Osteoblast (primary cell): ENCODE measurements at places on chromosomes 4 and X. TPM values are rescaled to one million over a fixed set of nuclear protein-coding genes. Genes with fewer than 3 reads are reported as not detected.

The MAPK10 gene
- total RNA-seq, result 12.1 and 13.0 TPM in 2 replicates

The TMEM129 gene
- 37.1 and 38.0 TPM in 2 replicates for total RNA-seq

The SORCS2 gene
- 9.0 and 11.5 TPM in 2 replicates for total RNA-seq

The KLF8 gene
- 1.1 and 1.8 TPM in 2 replicates for total RNA-seq

The KIAA1210 gene
- not detected in 2 replicates for total RNA-seq

The CDKN2AIP gene
- 15.2 and 15.9 TPM in 2 replicates for total RNA-seq

The ELMOD2 gene
- total RNA-seq, result 33.6 and 35.1 TPM in 2 replicates

The CTAG2 gene
- total RNA-seq, result 0.88 and 13.8 TPM in 2 replicates

The TLR8 gene
- under 0.01 TPM in 1 of 2 replicates, not detected in the other for total RNA-seq

The C4orf51 gene
- not detected in 2 replicates for total RNA-seq

The PABPC1L2B gene
- total RNA-seq, result not detected in 2 replicates

DNA sequence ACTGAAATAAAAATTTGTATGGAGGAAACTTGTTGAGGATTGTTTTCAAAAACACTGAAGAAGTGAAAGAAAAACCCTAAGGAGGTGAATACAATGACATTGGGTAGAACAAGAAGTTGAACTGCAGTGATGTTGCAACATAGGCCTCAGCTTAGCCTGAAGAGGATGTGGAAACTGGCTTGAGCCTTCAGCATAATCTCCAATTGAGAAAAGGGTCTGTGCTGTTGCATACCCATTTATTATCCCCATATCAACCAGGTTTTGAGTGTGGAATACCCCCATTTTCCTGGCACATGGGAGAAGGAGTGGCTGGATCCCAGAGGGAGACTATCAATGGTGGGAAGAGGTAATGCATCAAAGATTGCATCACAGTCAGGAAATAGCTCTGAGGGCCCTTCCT, 695.0 kb upstream of the HS3ST1 start:
- no peak for DNase-seq

GRCh38 chr4:144599621-144600020, 46.3 kb upstream of the HHIP start:
- no peak for DNase-seq

DNA sequence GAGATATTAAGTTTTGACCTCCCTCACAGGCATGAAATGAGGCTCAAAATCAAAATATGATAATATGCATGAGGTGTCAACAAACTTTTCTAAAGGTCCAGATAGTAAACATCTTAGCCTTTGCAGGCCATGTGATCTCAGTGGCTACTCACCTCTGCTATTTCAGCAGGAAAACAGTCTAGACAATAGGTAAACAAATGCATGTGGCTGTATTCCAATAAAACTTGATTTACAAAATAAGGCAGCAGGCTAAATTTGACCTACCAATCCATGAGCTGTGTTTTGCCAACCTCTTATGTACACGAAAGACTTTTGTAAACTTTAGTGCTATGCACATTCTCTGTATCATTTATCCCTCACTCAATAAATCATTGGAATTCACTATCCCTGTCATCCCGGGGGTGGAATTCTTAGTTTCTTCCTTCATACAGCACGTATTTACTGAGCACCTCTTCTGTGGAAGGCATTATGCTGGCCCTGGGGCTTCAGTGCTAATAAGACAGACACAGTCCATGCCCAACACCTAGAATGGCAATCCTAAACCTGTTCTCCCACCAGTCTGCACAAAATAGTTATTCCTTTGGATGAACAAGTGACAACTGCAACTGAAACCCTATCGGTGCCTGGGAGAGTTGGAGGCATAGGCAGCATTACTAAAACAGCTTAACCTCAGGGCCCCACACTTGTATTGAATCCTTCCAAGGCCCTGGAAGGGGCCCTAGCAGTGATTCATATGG, 19.9 kb downstream of the MAGEB17 start:
- DNase-seq, result no peak

GRCh38 chr4:55346851-55347255, 811 bp downstream of the SRD5A3 start:
- DNase-seq, result no peak

- no peak for DNase-seq
These were observed 93.0 kb downstream of the TSPAN7 start for GRCh38 chrX:38654302-38654701.

DNA sequence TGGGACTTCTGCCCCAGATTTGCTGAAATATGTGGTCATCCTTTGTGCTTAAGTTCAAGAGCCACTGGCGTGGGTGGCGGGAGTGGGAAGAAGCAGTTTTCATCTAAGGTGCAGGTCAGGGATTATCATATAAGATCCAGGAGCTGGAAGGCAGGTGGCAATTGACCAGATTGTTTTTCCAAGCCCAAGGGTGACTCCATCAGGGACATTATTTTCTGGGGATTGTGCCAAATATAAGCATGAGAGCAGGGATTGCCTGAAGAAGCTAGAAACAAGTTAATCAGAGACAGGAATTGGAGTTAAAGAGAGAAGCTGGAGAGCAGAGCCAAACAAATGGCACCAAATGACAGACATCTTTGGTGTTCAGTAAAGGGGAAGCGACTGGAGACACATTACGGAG, 19.4 kb upstream of the SEL1L3 start:
- DNase-seq, result no peak

GRCh38 chr4:121989715-121990114, 37.9 kb upstream of the TRPC3 start:
- DNase-seq, result peak; percentile 13

DNA sequence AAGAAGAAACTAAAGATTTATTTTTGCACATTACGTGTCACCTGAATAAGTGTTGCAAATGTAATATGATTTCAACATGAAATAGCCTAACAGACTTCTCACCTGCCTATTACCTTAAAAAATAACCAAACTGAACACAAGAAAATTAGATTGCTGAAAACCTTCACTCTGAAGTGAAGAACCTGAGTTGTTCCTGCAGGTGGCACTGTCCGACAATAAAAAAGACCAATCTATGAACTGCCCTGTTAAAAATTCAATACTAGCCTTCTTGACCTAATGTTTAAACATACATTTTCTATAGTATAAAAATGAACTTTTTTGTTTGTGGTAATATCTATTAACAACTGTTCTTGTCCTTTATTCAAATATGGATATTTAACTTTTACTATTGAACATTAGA, 69.2 kb upstream of the PNPLA4 start:
- no peak for DNase-seq

DNA sequence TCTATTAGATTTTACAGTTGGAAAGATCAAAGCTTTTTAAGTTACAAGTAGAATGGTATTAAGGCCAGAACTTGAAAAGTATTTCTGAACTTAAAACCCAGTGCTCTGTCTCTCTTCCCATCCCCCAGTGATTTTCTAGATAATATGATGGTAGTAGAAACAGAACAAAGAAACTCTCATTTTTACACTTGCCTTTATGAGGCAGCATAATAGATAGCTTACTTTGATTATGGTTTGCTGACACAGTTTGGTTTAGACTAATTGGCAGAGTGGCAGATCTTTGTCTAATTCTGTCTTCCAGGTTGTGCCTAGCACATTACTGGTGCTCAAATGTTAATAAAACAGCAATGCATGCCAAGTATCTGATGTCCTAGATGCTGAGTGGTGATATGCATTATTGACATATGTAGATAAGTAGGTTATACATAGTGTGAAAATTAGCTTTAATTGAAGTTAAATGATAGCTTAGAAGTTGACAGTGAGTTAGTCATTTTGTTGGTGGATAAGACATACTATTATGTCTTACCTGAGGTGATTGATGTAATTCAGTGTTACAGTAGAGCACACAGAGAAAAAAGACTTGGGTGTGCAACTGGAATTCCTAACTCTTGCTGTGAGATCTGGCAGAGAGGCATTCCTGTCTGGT, 4.3 kb upstream of the RAPGEF2 start:
- DNase-seq, result no peak

DNA sequence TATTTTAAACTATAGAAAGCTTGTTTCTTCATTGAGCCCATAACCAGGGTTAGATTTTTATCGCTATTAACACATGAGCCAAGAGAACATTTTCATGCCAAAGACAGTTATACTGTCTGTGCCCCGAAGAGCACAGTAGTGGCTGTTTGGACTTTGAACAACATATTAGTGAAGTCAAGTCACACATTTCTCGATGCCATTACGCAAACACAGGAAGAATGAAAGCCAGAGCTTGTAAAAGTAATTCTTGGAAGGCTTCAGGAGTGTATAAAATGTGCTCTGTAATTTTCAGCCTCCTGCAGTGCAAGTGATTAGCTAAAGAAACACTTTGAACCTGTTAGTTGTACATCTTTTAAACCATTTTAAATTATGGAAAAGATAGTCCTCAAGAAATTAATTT, 590.7 kb upstream of the PITX2 start:
- DNase-seq, result no peak

DNA sequence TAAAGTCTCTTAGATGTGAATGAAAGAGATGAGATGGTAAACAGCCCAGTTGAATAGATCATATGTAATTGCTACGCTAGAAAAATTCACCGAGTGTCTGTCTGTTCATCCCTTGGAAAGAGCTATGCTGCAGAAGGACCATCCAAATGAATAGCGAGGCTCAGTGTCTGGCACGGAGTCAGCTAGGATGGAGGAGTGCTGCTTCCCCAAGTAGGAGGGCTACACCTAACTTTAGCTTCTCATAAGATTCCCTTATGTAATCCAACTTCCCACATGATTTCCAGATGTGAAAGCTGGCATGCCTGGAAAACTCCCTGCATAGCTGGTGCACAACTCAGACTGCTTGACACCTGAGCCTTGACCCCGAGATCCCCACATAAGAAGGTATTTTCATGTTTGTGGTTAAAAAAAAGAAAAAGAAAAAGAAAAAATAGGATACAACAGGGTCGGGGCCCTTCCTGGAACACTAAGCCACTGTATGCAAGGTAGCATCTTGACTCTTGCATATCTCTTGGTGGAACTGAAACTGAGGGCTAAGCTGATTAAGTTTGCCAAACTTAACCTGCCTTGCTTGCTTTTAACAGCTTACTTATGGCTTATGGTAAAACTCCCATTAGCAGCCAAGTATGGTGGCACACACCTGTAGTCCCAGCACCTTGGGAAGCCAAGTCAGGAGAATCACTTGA, 82.3 kb downstream of the FREM3 start:
- no peak for DNase-seq

DNA sequence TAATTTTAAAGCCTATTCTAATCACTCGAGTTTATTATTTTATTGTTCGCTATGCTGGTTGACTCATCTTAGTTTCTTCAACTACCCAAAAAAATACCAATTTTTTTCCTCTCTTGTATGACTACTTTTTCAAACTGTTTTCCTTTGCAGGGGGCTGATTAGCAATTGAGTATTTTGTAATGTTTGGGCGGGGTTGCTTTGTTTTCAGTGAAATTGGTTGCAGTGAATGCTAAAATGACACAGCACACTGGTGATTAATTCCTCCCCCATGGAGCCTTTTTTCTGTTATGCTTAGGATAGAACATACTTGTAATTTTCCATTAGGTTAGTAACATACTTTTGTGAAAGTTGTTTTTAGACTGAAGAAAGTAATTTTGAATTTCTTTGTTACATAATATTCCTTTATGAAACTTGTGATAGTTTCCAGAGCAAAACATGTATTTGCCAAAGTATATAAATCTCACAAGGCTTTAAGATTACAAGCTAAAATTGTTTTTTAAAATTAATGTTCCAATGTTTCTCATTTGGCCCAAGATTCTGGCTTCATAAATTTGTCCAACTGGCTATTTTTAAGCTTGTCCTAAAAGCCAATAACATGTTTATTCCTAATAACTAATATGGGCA, 120.4 kb downstream of the CHIC1 start:
- no peak for DNase-seq

DNA sequence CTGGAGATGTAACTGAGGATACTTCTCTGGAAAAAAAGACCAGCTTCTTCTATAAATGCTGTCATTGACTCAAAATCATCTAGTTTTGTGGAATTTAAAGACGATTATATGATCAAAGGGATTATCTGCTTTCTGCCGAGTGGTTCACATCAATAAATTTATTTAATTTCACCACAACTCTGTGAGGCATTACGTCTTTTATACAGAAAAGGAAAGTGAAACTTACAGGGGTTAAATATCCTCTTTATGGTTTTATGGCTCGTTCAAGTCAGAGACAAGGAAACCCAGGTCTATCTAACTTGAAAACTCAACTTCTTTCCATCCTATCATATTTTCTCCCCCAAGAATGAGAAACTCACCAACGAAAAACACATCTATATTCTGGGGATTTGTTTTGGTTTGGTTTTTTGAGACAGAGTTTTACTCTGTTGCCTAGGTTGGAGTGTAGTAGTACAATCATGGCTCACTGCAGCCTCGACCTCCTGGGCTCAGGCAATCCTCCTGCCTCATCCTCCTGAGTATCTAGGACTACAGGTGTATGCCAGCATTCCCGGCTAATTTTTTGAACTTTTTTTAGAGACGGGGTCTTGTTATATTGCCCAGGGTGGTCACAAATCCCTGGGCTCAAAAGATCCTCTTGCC, 377.9 kb upstream of the EMCN start:
- DNase-seq, result no peak

- DNase-seq, result no peak
These were observed 82.9 kb upstream of the RBPJ start for GRCh38 chr4:26237916-26238315.

GRCh38 chr4:133156096-133156495, 7.0 kb downstream of the PCDH10 start:
- no peak for DNase-seq

DNA sequence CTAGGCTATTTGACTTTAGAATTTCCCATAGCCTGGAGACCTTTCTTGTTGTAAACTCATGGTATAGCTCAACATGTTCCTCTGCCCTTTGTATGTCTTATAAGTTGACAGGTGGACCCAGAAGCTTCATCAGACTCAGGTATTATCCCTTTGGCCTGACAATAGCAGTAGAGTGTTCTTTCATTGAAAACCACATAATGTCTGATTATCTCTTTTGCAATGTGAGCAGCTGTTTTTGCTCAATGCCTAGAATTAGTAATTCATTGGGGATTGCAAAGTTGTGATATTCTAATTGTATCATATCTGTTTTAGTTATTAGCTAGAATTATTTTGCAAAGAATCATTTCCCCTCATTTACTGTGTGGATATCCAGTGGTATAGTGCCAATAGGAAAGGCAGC, 27.5 kb downstream of the TBC1D19 start:
- DNase-seq, result no peak

DNA sequence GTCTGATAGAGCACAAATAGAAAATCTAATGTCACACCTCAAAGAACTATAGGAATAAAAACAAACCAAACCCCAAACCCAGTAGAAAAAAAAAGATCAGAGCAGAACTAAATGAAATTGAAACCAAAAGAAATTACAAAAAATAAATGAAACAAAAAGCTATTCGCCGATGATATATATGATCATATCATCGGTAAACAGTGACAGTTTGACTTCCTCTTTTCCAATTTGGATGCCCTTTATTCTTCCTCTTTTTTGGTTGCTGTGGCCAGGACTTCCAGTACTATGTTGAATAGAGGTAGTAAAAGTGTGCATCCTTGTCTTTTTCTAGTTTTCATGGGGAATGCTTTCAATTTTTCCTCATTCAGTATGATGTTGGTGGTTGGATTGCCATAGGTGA, 215.3 kb upstream of the AR start:
- DNase-seq, result no peak

DNA sequence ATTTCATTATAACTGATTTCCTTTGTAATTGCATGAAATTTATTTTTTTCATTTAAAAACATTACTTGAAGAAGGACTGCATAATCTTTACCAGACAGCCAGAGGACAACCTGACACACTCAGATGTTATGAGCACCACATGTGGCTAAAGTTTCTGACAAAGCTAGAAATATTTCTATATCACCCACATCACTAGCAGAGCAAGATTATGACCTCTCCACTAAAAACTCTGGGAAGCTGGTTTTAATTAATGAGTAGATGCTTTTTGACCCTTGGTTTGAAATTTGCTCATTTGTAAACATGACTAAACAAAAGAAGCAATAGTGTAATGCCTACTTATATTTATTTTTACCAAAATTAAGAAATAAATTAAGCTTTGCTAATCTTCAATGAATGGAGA, 661.5 kb upstream of the EPHA5 start:
- DNase-seq, result peak; percentile 46
